ENCODE measurements at places on chromosomes 2 and 18. TPM values are rescaled to one million over a fixed set of nuclear protein-coding genes. Genes with fewer than 3 reads are reported as not detected.

The RFX8 gene
- 0.52 TPM for polyA plus RNA-seq

The MFSD2B gene
- 3.9 TPM for polyA plus RNA-seq

The SCN9A gene
- polyA plus RNA-seq, result 2.7 TPM

The SERPINB7 gene
- polyA plus RNA-seq, result 0.55 TPM

DNA sequence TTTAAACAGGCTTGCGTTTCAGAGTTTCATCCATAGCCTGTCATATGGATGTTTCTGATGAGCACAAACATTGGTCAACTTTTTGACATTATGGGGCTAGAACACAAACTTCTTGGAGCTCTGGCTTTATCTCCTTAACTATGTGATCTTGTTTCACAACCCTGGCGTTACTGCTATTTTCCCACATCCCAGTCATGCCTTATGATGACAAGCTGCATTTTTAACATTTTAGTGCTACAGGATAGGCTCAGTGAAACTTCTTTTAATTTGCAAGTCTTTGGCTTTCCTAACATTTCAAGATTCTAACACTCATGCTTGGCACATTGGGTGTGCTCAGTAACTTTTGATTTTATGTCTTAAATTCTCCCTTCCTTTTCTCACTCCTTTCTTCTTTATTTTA is 21.0 kb upstream of the PDE1A start:
- DNase-seq, result no peak

GRCh38 chr2:58545300-58546280 is 304.5 kb upstream of the FANCL start:
- DNase-seq, result no peak

- DNase-seq, result no peak
Measured at GRCh38 chr2:73091164-73091563, 19.7 kb upstream of the SFXN5 start.

GRCh38 chr2:224436634-224437033 is 34.7 kb upstream of the FAM124B start:
- DNase-seq, result no peak

- no peak for DNase-seq
Measured at GRCh38 chr2:69577467-69578197, 65.9 kb downstream of the AAK1 start.

DNA sequence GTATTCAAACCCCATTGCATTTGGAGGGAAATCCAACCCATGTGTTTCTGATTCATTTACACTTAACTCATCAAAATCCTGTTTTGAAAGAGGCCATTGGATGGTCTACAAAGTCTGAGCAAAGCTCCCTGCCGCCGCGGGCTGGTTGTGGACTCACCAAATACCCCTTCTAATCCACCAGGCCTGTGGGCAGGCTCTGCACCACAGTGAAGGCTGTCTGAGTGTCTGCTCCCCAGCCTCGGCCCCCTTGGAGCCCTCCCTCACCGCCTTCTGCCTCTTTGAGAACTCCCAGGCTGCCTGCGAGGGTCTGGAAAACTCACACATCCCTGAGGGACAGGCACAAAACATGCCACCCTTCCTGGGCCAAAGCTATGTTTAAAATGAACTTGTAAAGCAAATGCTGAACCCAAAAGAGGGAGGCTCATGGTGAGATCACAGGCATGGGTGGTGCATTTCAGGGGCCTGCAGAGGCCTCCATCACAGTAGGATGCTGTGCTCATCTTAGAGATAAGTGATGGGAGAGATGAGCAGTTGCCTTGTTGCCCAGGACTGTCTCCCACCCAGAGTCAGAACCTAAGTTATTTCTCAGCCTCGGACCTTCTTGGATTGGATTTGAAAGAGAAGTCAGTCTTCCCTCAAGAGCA is 225.0 kb downstream of the CYP26B1 start:
- DNase-seq, result no peak

GRCh38 chr18:11260961-11261461 is 111.6 kb upstream of the PIEZO2 start:
- no peak for DNase-seq
